NCI-H345 (cell line): ENCODE measurements at places on chromosomes 12 and 14.

DNA sequence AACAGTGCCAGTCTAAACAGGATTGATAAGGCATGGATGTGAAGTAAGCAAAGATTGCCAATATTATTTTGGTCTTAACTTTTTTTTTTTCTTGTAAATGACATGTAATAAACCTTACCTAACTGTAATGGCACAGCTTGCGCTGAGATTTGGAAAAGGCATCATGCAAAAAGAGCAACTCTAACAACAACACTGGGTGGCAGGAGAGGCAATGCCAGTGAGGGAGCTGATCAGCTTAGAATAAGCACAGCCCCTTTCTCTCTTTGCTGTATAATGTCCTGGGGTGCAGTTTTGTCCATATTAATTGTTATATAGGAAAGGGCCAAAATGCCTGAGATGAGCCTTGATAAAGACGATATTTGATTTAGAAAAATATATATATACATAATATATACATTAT, 1589.7 kb upstream of the FLRT2 start:
- DNase-seq, result peak; percentile 6

DNA sequence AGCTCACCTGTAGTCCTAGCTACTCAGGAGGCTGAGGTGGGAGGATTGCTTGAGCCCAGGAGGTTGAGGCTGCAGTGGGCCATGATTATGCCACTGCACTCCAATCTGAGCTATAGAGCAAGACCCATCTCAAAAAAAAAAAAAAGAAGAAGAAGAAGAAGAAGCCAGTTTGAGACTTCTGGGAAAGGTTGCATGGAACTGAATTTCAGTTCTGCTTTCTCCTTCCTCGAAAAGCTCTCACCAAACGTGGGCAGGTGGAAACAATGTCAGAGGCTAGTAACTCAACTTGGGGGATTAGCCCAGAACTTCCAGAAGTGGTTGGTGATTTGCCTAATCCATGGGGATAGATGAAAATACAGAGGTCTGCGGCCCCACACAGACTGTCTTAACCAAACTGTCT, 18.7 kb downstream of the FLVCR2 start:
- DNase-seq, result no peak

GRCh38 chr14:32201193-32201815, 541 bp upstream of the RNU6-7 start:
- DNase-seq, result peak; percentile 93

DNA sequence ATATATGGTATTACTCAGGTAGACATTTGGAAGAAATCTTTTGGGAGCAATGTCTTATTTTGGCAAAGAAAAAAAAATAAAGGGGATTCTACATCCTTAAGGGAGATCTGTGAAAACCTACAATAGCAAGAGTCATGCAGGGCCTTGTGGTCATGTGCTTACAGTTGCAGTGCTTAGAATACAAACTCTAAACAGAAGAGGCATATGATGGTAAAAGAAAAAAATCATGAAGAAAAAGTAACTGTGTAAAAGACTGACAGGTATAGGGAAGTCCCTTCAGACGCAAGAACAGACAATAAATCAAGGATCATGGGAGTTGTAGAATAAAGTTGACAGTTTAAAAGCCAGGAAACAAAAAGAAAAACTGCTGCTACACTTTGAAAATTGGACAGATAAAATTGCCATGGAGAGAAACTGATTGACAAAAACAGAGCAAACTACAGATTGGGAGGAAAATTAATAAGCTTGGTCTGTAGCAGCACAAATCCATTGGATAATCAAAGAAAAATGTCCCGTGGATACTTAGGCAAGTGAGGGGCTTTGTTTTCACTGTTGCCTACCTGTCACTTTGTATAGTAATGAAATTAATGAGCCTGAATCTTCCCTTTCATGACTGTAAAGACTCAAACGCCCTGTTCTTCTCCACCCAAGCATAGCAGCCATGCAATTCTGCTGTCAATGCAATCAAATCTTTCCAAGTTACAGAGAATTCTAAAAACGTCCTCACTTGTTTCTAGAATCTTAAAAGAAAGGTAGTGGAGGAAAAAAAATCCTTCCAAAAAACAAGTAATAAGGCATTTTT, 402.0 kb downstream of the SYT1 start:
- DNase-seq, result no peak

- no peak for DNase-seq
These were observed 38.0 kb upstream of the PAPOLA start for GRCh38 chr14:96464136-96464535.

DNA sequence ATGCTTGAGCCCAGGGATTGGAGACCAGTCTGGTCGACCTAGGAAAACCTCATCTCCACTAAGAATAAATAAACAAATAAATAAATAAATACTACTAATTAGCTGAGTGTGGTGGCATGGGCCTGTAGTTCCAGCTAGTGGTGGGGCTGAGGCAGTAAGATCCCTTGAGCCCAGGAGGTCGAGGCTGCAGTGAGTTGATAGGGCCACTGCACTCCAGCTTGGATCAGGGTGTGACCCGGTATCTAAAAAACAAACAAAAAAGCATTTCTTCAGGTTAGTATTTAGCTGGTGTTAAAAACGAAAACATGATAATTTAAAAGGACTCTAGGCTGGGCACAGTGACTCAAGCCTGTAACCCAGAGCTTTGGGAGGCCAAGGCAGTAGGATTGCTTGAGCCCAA, 1.2 kb upstream of the FGD4 start:
- no peak for DNase-seq

DNA sequence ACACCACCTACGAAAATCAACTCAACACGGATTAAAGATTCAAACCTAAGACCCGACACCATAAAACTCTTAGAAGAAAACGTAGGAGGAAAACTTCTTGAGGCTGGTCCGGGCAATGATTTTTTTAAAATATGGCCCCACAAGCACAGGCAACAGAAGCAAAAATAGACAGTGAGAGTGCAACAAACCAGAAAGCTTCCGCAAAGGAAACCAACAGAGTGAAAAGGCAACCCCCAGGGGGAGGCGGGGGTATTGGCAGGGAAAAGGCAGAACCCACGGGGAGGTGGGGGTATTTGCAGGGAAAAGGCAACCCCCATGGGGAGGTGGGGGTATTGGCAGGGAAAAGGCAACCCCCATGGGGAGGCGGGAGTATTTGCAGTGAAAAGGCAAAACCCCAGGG, 20.5 kb upstream of the FBRSL1 start:
- DNase-seq, result no peak
